ENCODE measurements at places on chromosomes 6 and 20.

- DNase-seq, result no peak
Observed at GRCh38 chr6:13454286-13455221, 32.8 kb downstream of the GFOD1 start.

DNA sequence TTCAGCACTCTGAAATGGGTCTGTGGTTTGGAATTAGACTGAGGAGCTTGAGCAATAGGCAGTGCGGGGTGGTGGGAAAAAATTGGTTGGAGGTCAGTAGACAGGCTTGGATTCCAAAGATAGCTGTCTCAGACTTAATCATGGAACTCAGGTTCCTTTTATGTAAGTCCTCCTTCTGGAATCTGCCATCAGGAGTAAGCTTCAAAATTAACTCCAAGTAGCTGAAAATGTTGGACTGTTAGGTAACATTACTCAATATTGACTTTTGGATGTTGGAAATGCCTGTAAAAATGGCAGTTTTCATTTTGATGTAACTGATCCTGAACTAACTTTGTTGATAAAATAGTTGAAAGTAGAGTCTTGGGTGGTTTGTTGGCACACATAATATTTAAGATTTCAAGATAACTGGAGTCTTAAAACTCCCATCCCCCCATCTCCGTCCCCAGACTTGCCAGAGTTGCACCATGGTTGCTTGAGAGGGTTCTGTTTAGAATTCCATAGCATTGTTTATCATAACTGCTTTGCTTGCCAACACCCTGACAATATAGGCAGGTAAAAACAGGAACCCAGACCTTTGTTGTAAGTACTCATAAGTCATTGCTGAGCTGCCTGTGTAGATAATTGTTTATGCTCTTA is 83.0 kb downstream of the PHF20 start:
- no peak for DNase-seq

- no peak for DNase-seq
Observed at GRCh38 chr20:62011403-62011790, 54.3 kb downstream of the TAF4 start.

- DNase-seq, result no peak
Observed at GRCh38 chr6:149213829-149214228, 103.7 kb upstream of the TAB2 start.

GRCh38 chr6:156650896-156651390 is 126.2 kb upstream of the ARID1B start:
- no peak for DNase-seq

DNA sequence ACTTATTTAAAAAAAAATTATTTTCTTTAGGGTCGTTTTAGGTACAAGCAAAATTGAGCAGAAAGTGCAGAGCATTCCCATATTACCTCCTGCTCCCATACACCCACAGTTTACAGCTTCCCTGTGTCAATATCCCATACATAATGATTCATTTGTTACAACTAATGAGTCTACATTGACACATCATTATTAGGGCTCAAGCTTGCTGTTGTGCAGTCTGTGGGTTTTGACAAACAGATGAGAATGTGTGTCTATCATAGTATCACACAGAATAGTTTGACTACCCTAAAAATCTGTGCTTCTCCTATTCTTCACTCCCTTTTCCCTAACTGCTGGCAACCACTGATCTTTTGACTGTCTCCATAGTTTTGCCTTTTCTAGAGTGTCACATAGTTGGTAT is 9.4 kb downstream of the PSMF1 start:
- DNase-seq, result no peak

DNA sequence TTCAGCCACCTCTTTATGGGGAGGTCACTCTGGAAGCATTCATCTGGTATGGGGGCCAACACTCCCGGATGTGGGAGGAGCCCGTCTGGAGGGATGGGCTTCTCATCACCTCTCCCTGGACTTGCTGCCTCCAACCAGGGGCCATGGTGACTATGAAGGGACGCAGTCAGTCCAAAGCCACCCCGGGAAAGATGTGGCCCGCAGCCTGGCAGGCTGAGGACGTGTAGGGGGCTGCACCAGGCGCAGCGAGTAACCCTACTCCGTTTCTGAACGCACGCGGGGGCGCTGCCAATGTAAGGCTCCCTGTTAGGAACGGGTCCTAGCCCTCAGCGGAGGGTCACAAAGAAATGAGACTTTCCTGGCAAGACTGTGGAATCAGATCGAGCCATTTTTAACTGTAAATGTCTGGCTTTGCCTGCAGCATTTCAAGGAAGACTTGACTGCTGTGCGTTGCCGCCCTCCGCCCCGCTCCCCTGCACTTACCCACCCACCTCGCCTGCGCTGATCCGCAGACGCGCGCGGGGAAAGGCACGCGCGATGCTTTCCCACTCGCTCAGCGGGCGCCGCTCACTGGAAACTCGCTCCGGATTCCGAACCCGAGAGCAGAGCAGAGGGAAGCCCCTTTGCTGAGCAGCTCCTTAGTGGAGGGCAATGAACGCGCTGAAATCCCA is 55.1 kb downstream of the IL20RA start:
- no peak for DNase-seq
